ENCODE measurements at places on chromosomes 6 and 20.

- no peak for DNase-seq
Observed at GRCh38 chr6:44080561-44081521, 46.4 kb downstream of the MRPL14 start.

DNA sequence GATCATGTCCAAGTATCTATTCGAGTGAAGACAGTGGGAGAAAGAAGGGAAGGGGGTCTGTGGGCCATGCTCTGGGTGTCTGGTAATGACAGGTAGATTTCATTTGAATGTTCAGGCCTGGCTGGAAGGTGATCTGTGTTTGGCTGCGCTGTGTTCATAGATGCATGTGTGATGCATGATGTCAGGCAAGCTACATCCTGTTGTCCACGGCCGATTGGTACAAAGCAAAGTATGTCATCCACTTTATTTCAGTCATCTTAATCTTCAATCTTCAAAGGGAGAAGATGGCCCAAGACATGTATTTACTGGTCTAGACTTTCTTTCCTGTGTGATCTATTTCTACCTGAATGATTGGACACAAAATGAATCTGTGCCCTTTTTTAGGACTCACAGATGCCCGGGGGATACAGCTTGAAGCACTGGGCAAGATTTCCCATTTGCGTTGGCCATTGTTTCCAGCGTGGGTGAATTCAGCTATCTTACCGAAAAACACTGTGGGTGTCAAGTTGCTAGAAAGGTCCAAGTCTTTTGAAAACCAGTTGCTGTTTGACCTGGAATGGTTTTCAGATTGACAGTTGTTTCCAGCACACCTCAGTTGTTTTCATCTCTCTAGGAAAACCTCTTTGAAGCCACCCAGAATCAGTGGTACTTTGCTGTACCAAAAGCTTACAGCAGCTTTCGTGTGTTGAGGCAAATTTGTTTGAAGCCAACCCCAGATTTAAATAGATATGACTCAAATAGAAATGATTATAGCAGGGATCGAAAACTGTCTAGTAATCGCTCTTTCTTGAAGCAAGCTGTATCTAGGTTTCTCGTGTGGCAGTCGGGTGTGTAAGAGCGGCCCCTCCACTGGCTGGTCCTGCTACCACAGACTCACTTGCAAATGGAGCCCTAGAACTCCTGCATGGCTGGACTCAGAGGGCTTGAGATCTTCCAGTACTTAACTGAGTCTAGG, 27.2 kb downstream of the DUSP22 start:
- DNase-seq = no peak

- no peak for DNase-seq
Observed at GRCh38 chr20:32325706-32326503, 32.2 kb upstream of the ASXL1 start.

DNA sequence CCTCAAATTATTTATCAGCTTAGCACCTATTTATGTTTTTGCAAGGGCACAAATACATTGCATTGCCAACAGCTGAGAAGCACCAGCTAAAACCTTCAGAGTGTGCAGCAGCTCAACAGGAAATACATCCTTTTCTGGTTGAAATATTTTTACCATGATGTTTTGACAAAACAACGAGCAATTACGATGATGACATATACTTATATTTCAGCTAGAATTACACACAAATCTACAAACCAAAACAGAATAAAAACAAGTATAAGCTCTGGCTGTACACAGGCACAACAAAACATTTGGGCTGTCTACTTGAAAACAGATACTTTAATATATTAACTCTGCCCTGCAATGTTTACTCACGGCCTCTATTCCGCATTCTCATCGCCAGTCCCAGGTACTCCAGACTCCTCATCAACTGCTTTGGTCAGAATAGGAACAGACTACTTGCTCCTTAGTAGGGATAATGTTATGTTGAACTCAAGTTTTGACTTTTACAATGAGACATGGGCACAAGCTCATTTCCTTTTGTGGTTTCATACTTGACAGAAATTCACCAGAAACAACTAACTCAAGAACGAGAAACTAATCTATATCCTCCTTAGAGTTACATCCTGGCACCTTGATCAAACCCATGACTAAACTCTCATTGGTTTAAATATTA, 377.6 kb downstream of the ESR1 start:
- no peak for DNase-seq

GRCh38 chr6:52304983-52305390, 20.4 kb upstream of the MCM3 start:
- no peak for DNase-seq

DNA sequence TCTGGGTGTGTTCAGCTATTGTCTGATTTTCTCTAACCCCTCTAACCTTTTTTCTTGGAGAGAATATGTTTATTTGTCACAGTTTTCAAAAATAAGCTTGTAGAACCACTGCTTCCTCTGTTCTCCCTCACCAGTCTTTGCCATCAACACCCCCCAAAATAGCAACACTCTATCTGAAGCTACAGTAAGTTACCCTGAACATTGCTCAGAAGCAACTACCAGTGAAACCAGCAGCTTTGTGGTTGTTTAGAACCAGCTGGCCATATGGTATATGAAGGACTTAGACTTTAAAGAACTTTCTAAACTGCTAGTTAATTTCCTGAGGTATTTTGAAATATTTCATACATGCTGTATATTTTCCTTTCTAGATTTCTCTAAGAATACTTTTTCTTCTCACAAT, 242.9 kb downstream of the KHDRBS2 start:
- DNase-seq = no peak

GRCh38 chr20:38106461-38106860, 58.6 kb downstream of the TGM2 start:
- DNase-seq = no peak

- no peak for DNase-seq
Observed at GRCh38 chr6:41306187-41306854, 19.8 kb upstream of the TREM1 start.

DNA sequence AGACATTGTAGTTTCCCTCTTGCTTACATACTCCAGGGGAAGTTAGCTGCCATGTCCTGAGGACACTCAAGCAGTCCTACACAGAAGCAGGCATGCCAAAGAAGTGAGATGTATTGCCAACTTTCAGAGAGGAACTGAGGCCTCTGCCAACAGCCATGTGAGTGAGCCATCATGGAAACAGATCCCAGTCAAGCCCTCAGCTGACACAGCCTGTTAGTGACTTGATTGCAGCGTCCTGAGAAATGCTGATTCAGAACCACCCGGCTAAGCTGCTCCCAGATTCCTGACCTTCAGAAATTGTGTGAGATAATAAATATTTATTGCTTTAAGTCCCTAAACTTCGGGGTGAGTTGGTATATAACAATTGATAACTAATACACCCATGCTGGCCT, 38.1 kb downstream of the GSTA2 start:
- no peak for DNase-seq

DNA sequence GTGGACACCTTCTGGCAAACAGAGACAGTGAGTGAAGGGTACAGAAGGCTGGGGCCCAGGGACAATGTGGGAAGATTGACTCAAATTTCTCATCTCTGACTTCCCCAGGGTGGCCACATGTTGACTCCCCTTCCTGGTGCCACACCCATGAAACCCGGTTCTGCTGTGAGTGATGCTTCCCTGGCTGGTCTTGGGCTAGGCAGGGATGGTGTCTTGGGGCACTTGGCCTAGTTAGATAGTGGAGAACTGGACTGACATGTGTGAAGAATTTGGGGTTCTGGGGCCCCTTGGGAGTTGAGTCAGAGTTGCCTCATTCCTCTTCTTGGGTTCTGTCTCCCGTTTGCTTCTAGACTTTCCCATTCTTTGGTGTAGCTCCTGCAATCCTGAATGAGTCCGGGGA, 34.2 kb downstream of the GSS start:
- DNase-seq = no peak

GRCh38 chr6:21300439-21300838, 293.1 kb upstream of the SOX4 start:
- DNase-seq = no peak

DNA sequence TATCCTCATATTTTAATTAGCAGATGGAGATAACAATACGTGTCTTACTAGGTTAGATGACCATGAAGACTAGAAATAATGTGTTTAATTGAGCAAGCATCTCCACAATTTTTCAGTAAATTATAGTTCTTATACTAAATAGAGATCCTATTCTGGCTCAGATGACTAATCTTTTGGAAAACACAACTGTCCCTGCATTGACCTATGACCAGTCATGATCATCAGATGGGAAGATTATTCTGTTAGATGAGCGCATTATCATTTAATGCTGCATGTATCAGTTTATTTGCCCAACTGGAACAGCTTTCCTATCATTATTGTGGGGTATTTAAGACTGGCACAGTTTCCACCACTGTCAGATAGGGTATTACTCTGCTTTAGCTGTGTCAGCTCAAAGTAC, 185.5 kb downstream of the MOXD1 start:
- no peak for DNase-seq
